ENCODE measurements at places on chromosomes 3 and 15.

DNA sequence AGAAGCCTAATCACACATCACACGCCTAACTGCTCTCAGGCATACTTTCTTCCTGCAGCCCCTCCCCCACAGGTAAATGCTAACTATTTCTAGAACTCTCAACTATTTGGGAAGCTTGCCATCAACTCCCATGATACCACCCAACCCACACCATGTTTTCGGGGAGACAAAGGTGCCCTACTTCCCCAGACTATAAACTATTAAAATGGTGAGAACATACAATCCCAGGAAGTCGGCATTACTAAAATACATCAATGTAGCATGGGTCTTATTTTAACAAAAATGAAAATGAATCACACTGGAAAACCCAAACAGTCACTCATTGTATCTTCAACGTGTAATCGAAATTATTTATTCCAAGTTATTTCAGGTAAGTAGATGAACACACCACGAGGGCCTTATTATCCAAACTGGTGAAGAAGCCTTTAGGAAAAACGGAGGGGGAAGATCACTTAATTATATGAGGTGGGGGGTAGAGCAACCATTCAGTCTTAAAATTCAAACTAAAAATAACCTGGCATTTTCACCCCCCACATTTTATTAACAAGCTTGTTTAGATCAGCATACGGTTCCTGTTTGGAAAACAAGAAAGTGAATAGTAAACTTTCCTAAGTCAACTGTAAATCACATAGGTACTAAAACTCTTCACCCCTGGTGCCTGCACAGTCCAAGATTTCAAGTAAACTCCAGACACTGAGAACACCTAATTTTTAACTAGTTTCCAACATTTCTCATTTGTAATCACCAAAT lies 1.9 kb downstream of the TBL1XR1 start:
- DNase-seq: peak; percentile 48

GRCh38 chr15:92077353-92078085 lies 224.0 kb downstream of the SLCO3A1 start:
- peak; percentile 32 for DNase-seq

DNA sequence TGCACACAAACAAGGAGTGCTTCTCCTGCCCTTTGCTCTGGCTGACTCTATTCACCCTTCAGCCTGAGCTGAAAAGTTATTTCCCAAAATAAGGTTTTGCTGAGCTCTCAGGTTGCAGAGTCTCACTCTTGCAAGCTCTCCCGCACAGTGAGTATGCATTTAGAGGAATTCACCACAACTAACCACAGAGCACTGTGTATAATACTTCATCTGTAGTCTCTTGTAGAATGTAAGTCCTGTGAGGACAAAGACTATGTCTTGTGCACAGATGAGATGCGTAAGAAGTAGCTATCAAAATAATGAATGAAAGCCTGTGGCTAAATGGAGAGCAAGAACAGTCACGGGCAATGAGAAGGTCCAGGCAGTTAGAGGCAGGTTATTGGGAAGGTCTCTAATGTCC lies 156.5 kb upstream of the SLCO3A1 start:
- no peak for DNase-seq

DNA sequence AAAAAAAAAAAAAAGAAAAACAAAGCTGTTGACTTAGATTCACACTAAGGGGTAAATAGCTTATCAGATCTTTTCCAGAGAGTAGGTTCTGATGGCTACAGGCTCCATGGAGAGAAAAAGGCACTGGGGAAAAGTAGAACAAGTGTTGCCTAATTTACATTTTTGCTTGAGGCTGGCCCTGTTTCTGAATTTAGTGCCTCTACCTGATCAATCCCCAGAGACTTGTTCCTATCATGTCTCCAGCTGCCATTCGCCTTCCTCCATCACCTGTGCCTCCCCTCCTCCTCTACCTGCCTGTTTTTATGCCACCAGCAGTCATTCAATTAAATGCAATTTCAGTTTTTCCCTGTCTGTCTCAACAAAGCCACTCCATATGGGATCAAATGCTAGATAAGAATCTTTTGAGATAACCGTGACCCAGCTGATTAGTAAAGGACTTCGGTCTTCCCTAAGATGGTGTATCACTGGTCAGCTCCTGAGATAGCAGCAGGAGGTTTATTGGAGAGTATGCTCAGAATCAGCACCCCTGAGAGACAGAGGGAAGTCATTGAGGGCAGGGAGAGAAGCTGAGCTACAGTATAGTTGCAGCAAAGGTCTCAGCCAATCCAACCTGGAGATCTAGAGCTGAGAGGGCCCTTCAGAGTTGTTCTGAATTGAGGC lies 88.1 kb upstream of the GADL1 start:
- DNase-seq: peak; percentile 75

GRCh38 chr3:67559029-67559605 lies 95.3 kb downstream of the SUCLG2 start:
- no peak for DNase-seq

- DNase-seq: no peak
These were observed 12.6 kb downstream of the TMEM43 start for GRCh38 chr3:14137445-14137844.

DNA sequence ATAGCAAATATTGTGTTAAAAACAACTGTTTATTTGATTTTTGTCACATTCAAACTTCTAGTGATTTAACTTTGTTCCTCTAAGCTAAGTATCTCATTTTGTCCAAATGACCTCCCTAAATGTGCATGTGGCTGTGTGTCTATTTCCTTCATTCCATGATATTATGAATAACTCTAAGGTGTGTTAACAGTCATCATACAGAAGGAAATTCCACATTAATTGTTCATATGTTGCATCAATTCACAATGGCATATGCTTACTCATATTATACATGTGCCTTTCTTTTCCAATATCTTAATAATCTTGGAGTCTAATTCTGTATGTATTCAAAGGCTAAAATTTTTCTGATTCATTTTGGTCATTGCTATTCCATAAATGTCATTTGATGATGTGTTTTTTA lies 186.4 kb downstream of the WDR72 start:
- DNase-seq: no peak

Measured in NCI-H146 (cell line).